ENCODE measurements at places on chromosomes 2 and 18.

DNA sequence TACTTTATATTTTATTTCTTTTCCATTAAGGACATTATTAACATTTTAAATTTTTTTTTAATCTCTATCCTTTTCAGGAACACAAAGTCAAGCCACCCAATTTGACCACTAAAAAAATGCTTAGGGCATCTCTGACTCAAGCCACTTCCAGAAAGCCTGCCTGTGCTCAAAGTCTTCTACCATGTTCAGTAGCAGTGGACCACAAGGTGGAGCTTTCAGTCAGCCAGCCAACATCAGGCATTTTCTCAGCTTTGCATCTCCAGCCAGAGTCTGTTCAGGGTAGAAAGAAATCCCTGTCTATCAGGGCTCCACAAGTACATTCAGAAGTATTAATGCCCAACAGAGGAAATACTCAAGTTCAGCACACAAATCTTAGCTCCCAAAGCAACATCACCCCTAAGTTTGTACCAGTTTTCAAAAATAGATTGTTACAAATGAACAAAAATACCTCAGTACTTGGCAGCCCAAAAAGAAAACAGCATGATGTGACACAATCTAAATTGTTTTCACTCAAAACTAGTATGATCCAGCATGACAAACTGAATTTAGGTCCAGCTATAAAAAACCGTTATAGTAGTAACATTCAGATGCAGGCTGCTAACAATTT is 37.6 kb downstream of the C18orf63 start:
- peak; percentile 68 for DNase-seq

GRCh38 chr18:8721094-8721669 is 15.8 kb downstream of the MTCL1 start:
- peak; percentile 10 for DNase-seq

- DNase-seq = no peak
Observed at GRCh38 chr2:119871725-119872124, 112.0 kb downstream of the PTPN4 start.

DNA sequence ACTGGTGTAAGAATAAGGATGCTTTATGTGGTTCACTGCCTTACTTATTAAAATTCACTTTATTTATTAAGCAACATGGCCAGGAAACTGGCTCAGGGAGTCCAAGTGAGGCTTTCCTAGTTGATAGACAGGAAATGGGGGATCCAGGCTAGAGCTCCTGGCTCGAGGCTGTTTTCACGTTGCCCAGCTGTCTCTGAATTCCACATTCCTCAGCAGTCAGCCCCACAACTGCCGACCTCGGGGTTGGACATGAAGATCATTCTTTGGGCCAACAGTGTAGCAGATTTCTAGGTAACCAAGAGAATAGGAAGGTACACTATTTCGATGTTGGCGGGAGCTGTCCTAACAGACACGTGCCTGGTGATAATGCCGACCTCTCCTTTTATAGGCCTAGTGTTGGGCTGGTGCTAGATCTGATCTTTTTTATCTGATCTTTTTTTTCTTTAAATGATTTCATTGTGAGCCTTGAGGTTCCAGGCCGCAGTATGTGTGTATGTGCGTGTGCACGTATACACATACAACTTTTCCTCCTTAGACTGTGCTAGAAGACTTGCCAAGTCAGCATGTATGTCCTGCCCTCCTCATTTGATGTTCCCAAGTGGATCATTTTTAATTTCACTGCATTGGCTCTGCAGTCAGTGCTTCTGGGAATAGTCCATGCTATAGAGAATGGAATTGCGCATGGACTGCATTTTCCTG is 103.5 kb downstream of the CABLES1 start:
- no peak for DNase-seq

DNA sequence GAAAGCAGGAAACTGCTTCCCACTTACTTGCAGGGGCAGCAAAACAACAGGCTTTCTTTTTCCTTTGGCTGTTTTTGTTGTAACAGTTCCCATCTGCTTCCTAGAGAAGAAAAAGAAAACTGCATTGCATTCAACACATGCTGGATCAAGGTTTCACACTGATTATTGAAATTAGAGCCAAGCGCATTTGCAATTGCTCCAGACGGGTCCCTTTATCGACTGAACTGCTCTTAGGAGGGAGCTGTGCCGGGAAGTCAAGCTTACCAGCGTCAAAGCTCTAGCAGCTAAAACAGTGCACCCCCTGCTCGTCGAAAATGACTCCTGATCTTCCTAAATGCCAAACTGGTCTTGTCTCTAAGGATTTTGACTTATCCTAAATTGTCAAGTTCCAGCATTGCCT is 164.0 kb upstream of the SESTD1 start:
- no peak for DNase-seq

- no peak for DNase-seq
Observed at GRCh38 chr2:202127687-202128331, 54.8 kb downstream of the KIAA2012 start.

DNA sequence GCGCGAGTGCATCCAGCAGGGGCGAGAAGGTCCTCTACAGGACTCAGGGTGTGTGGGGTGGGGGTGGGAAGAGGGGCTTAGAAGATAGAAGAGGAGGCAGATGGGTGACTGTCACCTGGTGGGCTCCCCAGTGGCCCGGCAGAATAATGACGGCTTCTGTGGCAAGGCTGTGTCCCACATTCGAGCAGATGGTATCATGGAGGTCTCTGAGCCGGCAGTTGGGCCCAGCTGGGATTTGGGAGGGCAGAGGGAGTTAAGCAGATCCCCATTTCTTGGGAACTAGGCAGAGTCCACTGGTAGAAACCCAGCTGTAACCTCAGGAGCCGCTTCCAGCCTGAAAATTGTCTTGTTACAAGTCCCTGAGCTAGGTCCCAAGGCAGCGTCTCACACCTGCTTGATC is 28.4 kb upstream of the DTNB start:
- DNase-seq = no peak

DNA sequence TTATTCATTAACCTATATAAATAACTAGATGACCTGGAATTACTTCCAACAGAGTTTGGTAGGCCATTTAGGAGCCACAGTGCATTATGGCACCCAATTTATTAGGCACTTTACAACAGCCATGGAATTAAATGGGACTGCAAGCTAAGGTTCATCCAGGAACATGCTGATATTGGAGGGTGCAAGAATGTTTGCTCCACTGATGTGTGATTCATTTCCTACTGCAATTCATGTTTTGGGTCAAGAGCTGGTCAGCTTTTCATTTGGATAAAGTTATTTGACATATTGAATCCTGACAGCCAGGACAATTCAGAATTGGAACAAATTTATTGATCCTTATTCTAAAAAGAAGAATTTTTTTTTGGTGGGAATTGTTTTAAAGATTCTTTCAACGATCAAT is 11.8 kb upstream of the LYPD1 start:
- DNase-seq = no peak

- DNase-seq = no peak
Observed at GRCh38 chr2:229300790-229301189, 29.7 kb upstream of the PID1 start.
